ENCODE measurements at places on chromosomes 7 and 10.

GRCh38 chr10:1102416-1102815, 46.2 kb downstream of the WDR37 start:
- DNase-seq: no peak

DNA sequence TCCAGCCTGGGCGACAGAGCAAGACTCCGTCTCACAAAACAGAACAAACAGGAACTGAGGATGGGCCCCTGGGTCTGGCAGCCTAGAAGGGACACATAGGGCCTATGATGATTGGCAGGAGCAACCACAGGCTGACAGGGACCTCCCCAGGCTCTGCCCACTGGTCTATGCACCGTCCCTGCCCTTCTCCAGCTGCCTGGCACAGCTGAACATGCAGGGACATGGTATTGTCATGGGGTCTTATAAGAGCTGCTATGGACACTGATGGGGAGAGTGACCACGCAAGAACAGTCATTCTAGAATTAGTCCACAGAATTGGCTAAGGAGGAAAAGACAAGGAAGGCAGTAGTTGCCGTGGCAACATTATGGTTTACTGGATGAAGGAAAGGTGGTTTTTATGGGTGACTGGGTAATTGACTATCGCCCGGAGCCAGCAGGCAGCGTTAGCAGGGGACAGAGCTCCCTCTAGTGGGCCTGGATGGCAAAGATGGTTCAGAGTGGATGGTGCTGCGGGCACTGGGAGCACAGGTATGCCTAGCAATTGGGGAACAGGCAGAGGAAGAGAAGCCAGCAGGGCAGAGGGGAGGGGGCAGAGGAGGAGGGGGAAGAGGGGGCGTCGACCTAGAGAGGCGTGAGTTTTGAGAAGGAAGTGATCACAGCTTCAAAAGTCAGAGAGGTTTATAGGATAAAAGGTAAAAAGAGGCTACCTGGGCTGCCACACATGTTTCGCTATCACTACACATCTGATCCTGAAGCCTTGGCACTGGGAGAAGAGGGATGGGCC, 7.8 kb upstream of the TRIM56 start:
- peak; percentile 81 for DNase-seq

- DNase-seq: no peak
Observed at GRCh38 chr7:105690325-105690945, 109.1 kb upstream of the EFCAB10 start.

DNA sequence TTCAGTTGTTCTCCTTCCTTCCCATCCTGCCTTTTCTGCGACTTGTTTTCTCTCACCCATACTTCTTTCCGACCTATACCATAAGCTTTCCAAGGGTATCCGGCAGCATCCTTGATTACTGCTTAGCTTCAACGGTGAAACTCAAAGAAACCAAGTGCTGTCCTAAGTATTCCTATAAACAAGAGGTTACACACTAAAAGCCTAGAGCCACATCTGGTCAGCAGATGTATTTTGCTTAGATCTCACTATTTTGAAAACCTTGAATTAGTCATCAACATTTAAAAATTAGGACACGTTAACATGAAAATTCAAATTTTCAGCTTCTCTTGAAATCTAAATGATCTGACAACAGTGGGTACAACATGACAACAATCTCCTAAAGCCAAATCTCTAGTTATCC, 20.0 kb downstream of the ARHGAP21 start:
- no peak for DNase-seq

DNA sequence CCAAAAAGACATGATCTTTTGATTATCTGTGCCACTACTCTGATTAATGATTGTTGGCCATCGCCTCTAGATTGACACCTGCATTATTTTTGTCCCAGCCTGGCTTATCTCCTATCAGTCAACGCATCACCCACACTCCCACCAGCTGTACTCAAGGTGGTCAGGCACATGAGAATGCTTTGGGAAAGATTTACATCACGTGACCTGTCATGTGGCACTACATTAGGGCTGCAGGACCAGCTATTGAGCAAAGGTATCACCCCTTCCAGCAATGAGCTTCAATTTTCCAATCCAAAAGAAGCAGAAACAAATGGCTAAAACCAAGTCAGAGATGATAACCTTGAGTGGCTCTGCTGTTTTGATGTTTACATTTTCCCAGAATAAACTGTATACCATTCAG, 204.3 kb downstream of the PLXNA4 start:
- DNase-seq: no peak

Measured in HuH-7.5 (cell line).